Iris pigment epithelial cell (primary cell): ENCODE measurements at places on chromosomes 13 and 19.

DNA sequence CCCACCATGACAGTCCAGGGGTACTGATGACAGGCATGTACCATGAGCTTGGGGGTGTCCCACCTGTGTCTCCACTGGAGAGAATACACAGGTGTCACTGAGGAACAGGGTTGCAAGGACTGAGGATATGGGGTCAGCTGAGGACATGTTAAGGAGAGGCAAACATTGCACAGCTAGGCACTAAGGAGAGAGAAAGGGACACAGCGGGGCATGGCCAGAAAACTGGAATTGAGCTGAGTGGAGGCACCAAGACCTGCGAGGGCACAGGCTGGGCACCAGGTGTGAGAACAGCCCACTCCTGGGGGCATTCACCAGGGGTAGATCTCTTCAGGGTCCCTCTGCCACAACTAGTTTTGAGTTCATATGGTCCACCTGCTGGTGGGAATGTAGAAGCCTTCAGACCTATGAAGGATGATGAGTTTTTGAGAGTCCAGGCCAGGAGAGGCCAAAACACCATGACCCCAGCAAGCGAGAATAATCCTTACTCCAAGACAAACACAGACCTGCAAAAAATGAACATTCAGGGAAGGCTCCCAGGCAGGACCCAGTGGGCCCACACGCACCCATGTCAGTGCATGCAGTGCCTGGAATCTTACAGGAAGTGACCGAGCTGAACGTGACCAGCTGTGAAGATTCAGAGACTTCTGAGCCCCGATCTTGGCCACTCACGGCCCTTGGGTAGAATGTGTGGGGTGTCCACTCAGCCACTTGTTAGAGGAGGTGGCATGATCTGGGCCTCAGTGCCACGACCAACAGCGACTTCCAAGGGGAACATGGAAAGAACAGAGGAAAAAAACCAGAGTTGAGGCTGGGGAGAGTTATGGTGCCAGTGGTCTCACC, 1.4 kb upstream of the ZNF584 start:
- no peak for DNase-seq

- DNase-seq: no peak
Measured at GRCh38 chr13:96338030-96338429, 248.1 kb downstream of the HS6ST3 start.

GRCh38 chr13:75160984-75161383, 321.0 kb downstream of the TBC1D4 start:
- DNase-seq: no peak

- no peak for DNase-seq
Measured at GRCh38 chr19:11456659-11457058, 21.2 kb downstream of the PRKCSH start.

DNA sequence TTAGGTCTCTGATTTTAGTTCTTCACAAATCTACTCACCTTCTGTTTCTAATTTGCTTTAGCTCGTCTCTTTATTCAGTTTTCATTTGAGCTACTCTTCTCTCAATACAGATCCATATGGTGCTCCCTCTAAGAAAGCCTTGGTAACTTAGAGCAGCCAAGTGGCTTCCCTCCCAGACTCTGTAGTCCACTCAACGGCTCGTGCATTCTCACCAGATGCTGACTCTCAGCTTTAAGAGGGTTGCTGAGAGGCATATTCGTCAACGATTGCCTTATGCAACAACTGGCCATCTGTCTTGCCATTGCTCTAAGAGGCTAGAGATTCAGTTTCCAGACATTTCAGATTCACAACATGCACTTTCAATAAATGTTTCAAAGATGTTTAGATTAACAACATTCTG, 785.8 kb upstream of the SLC10A2 start:
- DNase-seq: no peak

DNA sequence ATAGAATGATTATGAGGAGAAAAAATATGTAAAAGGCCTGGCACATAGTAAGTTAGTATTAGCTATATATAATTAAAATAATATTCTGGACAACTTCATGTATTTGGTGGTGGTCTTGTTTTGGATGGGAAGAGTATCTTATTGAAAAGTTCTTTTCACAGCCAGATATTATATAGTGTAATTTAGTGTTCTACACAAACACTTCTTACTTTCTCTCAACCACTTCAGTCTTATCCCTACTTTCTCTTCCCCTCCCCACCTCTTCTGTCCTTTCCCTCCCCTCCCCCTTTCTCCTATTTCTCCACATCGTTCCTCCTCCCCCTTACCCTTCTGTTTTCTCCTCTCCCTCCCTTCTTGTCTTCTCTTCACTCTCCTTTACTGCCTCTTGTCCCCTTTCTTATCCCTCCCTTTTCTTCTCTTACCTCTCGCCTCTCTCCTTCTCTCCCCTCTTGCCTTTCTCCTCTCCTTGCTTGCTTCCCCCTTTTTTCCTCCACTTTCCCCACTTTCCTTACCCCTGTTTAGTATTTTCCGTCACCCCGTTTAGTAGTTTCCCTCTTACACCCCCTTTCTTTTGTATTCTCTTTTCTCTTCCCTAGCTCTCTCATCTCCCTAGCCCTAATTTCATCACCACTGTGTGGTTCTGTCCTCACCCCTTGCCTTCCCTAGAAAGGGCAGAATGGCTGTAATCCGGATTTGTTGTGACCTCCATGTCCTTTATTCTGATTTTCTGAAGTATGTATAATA, 107.2 kb upstream of the MLNR start:
- peak; percentile 12 for DNase-seq

- DNase-seq: peak; percentile 53
Measured at GRCh38 chr13:92843549-92843948, 383.1 kb upstream of the GPC6 start.

DNA sequence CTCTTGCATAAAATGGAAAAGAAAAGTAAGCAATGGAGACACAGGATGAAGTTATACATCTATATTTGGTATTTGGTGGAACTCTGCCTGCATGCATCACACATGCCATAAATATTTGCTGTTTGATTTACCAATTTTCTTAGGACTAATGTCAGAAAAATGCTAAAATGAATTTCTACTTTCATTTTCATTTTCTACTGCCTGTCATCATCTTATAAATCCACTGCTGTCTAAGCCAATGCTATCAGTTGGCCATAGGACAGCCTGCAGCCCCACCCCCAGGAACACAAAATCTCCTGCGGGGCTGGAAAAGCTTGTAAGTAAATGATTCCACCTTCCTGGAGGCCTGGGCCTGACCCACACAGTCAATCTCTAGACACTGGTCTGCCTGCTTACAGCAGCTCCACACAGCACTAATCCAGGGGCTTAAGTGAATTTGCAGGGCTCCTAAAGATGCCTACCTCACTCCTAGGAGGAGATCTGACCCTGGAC, 122.0 kb downstream of the ENOX1 start:
- peak; percentile 86 for DNase-seq

GRCh38 chr13:31908696-31909411, 122.7 kb upstream of the FRY start:
- peak; percentile 6 for DNase-seq

GRCh38 chr19:41297628-41298347, 12.2 kb upstream of the CCDC97 start:
- DNase-seq: no peak

GRCh38 chr19:18452386-18452785, 14.5 kb upstream of the ISYNA1 start:
- DNase-seq: no peak

- DNase-seq: no peak
Measured at GRCh38 chr13:113027095-113027494, 58.1 kb downstream of the MCF2L start.

- peak; percentile 88 for DNase-seq
Measured at GRCh38 chr13:83065108-83065507, 817.2 kb downstream of the SLITRK1 start.

DNA sequence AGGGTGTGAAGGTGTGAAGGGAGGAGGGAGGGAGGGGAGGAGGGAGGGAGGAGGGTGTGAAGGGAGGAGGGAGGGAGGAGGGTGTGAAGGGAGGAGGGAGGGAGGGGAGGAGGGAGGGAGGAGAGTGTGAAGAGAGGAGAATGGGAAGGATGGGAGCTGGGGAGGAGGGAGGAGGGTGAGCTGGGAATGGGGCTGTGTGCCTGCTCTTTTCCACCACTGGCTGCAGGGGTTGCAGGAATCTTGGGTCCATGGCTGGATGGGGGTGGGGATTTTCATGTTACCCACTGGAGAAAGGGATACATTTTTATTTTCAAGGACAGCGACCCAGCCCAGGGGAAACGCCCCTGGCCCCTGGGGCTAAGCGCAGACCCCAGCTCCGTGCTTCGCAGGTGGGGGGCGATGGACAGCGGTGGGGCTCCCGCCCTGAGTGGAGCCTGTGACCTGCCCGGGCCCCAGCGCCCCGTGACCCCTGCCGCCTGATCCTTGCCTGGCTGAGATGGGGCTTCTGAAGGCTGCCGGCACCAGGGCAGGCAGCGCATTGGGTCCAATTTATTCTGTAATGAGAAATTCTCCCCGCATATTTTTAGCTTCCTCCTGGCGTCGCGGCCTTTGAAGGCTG, 3.0 kb upstream of the EFNA2 start:
- DNase-seq: no peak

- DNase-seq: no peak
Measured at GRCh38 chr13:66640231-66640630, 589.9 kb downstream of the PCDH9 start.

DNA sequence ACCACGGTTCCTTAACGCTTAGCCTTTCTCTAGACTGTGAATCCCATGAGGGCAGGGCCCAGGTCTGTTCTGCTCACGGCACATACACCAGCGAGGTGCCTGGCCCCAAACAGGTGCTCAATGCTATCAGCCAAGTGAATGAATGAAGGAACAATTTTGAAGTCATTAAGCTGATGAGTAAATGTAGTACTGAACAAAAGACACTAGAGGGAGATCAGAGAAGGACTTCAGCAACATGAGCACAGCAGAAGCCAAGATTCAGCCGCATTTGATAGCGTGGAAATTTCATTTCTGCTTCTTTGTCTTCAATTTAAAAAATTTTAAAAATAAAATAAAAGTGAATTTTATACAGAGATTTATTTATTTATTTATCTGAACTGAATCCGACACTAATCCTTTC, 20.1 kb upstream of the MYO16 start:
- peak; percentile 65 for DNase-seq

GRCh38 chr13:100106005-100106404, 17.1 kb downstream of the PCCA start:
- peak; percentile 44 for DNase-seq

DNA sequence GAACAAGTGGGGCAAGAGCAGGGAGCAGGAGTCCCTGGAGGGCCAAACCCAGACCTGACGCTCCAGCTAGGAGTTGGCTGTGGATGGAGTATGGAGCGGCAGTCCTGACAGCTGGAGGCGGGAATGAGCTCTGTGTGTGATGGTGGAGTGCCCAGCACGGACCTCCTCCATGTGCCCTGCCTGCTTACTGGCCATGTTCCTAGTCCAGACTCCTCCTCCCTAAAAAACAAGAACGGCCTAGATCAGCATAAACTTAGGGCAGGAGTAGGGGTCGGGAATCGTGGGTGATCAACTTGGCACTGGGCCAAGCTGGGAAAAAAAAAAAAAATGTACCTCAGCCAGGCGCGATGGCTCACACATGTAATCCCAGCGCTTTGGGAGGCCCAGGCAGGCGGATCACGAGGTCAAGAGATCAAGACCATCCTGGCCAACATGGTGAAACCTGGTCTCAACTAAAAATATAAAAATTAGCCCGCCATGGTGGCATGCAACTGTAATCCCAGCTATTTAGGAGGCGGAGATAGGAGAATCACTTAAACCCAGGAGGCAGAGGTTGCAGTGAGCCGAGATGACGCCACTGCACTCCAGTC, 29.5 kb downstream of the LTBP4 start:
- DNase-seq: no peak

DNA sequence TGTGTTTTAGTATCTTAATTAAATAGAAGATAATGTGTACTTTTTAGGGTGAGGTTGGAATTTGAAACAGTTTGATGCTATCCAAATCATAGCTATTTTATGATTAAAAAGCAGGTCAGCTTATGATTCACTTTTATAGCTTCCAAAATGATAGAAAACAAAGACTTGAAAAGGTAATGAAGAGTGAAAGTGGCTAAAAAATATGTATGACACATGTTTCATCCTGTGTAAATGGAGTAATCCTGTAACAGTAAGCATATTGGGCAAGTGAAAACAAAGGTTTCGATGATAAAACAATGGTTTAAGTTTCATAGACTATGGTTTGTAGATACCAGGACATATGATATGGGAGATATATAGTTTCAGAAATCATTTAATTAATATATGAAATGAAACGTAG, 456.2 kb downstream of the PCDH20 start:
- no peak for DNase-seq

DNA sequence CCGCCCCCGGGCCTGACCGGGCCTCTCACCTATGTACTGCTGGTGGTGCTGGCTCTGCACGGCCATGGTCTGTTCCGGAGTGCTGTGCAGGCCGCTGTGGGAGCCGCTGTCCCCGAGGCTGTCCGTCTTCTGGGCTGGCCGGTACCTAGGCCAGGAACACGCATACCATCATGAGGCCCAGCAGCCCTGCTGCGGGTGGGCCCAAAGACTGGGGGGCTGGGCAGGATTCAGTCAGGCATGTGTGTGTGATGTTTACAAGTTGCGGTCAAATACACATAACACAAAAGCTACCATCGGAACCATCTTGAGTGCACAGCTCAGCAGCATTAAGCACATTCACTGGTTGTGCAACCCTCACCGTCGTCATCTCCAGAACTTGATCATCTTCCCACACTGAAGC, 32.2 kb upstream of the RANBP3 start:
- DNase-seq: no peak

GRCh38 chr19:23804676-23805075, 46.0 kb upstream of the ZNF681 start:
- DNase-seq: no peak

DNA sequence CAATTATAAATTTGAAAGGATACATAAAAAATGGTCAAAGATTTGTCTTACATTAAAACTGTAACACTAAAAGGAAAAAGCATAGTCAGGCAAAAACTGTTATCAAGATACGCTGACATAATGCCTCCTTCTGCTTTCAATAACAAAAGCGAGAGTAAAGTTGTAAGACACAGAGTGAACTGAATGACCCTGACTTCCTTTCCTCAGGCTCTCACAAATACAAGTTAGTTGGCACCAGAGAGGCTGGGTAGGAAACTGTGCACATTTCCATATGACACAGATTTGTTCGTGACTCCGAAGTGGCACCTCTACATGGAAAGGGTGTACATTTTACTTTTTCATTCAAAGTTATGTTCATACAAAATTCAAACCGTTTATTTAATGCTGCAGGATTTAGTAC, 15.4 kb downstream of the FGF14 start:
- DNase-seq: no peak
